NCI-H774 (cell line): ENCODE measurements at places on chromosomes 7 and 10.

- DNase-seq, result no peak
These were observed 163.6 kb downstream of the GNAI1 start for GRCh38 chr7:80298201-80298600.

DNA sequence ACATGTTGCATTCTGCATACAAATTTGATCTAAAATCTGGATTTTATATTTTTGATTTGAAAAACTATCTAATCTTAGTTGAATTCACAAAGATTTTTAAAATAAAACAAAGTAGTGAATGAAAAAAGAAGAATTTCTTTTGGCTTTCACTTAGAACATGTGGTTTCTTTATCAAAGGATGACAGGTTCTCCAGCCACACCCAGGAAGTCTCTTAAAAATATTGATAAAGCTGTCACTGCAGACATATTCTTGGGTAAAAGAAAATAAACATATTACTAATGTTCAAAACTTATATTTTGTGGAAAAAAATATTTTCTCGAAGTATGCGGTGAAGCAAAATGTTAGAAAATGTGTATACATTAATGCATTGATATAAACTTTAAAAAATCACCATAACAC lies 44.3 kb downstream of the ARL4A start:
- no peak for DNase-seq

DNA sequence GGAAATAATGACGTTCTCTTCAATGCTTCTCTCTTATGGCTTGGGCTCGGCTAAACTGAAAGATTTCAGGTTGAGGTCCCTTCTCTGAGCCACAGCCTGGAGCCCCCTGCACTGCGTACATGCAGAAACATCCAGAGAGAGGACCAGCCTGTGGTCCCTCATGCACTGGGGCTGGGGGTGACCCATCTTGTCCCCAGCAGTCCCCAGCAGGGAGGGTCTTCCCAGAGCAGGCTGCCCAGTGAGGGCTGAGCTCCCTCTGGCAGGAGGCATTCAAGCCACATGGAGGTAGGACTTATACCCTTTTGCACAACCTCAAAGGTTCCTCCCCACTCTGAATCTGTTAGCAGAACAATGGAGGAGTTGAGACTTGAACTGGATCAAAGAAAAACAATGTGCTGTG lies 7.4 kb downstream of the GDF10 start:
- no peak for DNase-seq

DNA sequence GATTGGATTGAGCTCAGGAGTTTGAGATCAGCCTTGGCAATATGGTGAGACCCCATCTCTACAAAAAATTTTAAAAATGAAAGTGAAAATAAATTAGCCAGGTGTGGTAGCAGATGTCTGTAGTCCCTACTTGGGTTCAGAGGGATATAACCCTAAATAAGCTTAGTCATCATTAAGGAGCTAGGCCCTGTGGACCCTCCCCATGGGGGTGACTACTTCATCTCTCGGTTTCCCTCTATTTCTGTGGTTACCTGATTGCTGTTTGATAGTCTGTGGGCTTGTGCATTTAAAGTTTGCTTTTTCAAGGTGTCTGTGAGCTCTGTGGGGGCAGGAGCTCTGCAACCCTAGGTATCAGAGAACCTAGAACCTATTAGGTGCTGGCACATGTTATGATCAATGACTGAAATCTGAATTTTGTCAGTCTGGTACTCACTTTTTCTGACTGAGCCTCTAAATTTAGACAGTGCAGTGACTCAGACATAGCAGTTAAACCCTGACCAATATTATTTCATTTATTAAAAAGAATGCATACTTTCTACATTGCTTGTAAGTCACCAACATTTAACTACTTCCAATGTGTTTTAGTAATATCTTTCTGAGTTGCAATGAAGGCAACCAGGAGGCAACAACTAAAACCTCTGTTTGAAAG lies 8.1 kb upstream of the CUZD1 start:
- DNase-seq, result no peak

DNA sequence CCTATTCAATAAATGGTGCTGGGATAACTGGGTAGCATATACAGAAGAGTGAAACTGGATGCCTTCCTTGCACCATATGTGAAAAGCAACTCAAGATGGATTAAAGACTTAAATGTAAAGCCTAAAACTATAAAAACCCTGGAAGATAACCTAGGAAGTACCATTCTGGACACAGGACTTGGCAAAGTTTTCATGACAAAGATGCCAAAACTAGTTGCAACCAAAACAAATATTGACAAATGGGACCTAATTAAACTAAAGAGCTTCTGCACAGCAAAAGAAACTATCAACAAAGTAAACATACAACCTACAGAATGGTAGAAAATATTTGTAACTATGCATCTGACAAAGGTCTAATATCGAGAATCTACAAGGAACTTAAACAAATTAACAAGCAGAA lies 129.1 kb upstream of the CTBP2 start:
- DNase-seq, result no peak

GRCh38 chr7:30503274-30504212 lies 1.1 kb downstream of the GGCT start:
- DNase-seq, result no peak

GRCh38 chr10:46227571-46227935 lies 59.2 kb upstream of the ANTXRL start:
- DNase-seq, result no peak

- DNase-seq, result no peak
These were observed 55.2 kb downstream of the TSPAN15 start for GRCh38 chr10:69506487-69506833.

GRCh38 chr7:30406664-30407425 lies 71.7 kb downstream of the NOD1 start:
- no peak for DNase-seq

GRCh38 chr7:133724694-133725093 lies 402.4 kb upstream of the LRGUK start:
- DNase-seq, result no peak

GRCh38 chr10:23031318-23031717 lies 64.1 kb upstream of the MSRB2 start:
- DNase-seq, result no peak

DNA sequence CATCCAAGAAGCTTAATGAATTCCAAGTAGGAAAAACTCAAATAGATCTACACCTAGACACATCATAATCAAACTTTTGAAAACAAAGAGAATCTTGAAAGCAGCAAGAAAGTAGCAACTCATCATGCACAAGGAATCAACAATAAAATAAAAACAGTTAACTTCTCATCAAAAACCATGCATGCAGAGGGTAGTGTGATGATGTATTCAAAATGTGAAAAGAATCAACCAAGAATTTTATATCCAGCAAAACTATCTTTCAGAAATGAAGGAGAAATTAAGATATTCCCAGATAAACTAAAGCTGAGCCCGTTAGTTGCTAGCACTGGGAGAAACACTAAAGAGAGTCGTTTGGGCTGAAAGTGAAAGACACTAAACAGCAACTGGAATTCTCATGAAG lies 4.3 kb upstream of the PARP12 start:
- DNase-seq, result no peak

- DNase-seq, result no peak
These were observed 81.7 kb downstream of the CACNB2 start for GRCh38 chr10:18221882-18222281.

DNA sequence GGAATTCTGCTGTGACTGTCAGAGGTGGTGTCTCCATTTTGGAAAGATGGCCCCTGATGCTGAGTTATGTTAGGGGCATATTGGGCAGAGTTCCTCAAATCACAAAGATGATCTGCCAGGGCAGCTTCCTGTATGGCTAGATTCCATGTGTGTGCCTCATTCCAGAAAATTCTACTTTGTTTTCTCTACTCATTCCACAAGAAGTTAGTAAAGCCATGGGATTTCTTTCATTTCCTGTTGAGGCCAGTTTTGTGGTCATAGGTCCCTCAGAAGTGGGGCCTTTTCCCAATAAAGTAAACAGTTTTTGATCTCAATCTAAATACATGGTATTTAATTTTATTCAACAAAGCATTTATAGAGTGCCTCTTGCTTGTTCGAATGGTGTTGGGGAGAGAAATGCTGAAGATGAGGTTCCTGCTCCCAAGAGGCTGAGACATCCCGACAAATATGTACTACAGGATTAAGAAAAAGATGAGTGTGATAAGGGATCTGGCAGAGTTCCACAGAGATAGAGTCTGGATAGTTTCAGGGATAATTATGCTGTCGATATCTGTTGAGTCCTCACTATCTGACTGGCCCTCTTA lies 33.0 kb downstream of the MINDY4 start:
- DNase-seq, result no peak

- no peak for DNase-seq
These were observed 91.9 kb upstream of the MBL2 start for GRCh38 chr10:52864201-52865106.

GRCh38 chr10:78194539-78195402 lies 161.1 kb downstream of the RPS24 start:
- no peak for DNase-seq

DNA sequence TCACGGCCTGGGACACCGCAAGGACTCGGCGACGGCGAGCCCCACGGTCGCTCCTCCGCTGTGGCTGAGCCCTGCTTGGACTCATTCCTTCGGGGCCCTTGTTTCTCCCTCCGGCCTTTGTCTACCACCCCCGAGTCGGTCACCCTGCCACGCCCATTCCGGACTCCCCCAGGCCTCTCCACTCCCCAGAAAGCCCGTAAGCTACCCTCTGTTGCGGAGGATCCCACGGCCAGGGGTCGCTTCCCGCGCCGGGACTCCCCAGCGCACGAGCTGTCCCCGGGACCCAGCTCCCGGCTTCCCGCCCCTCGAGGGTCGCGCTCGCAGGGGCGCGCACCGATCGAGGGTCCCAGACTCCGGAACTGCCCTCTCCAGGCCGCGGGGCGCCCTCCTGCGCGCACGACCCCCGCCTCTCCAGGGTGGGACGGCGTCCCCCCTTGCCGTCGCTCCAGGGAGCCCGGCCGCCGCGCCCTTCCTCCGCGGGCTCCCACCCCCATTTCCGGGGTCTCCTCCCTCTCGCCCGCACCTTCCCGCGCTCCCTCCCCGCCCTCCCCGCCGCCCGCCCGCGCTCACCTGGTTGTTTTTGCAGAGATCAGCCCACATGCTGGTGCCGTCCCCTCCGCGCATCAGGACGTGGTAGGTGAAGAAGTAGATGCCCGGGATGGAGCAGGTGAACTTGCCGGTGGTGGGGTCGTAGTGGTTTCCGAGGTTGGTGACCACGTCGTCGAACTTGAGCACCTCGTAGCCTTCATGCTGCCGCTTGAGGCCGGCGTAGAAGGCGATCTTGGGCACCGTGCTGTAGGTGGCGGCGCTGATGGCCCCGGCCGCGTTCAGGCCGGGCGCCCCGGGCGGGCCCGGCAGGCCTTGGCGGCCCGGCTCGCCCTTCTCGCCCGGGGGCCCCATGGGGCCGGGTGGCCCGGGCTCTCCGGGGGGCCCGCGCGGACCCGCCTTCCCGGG lies 1.5 kb downstream of the C1QL3 start:
- no peak for DNase-seq

- DNase-seq, result no peak
These were observed 25.1 kb downstream of the PRKAG2 start for GRCh38 chr7:151851782-151852181.

DNA sequence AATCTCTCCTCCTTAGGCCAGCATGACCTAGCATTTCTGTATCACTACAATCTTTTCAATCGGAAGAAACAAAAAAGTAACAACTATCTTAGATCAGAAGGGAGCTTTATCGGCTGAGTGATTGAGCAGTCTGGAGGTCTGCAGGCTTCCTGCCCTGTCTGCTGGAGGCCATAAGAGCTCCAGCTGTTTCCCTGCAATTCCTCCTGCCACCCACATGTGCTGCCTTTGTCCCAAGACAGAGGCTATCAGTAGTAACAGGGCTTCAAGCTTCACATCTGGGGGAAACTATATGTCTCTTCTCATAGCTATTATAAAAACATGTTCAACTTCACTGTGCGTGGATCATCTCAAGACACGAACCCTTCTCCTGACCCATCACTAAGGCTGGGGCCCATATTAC lies 70.1 kb upstream of the VWC2 start:
- DNase-seq, result no peak

- no peak for DNase-seq
These were observed 53.1 kb downstream of the INPP5A start for GRCh38 chr10:132590752-132591121.

DNA sequence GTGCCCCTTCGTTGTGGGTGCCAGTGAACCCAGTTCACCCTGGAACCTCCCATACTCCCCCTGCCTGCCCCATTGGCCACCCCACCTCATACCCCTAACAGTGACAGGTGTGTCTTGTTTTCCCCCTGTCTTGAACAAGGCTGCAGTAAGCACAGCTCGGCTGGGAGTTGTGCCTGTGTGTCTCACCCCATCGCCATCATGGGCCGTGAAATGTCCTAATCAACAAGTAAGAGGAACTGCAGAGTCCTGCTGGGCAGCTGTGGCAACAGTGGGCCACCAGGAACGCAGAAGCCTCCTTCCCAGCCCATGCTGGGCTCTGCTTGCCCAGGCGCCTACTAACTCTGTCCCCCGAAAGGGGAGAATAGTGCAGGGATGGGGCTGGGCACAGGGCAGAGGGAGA lies 91.6 kb downstream of the C10orf105 start:
- DNase-seq, result no peak

DNA sequence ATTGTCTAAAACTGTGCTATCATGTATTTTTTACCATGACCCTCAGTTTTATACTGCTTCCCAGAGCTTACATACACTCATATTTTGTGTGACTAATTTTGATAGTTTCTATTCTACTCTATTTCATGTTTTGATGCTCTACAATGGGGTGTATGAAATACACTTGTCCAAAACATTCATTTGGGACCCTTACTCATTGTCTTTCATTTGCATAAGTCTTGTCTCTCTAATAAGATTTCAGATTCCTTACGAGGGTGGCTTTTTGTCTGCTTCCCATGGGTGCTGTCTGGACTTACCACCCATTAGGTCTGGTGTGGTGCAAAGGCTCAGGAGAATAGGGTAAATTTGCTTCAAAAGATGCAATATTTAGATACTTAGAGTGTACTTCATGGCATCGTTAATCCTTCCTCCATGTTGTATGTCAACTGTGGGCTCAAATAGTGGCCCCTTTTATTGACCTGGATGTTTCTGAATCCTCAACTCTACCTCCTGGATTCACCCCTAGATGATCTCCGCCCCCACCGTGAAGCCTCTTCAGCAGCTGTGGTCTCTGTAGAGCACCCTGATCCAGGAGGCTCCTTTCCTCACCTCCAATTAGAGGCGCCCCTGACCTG lies 3.6 kb upstream of the GIMAP5 start:
- no peak for DNase-seq

- no peak for DNase-seq
These were observed 126.3 kb upstream of the STARD3NL start for GRCh38 chr7:38051786-38052185.

DNA sequence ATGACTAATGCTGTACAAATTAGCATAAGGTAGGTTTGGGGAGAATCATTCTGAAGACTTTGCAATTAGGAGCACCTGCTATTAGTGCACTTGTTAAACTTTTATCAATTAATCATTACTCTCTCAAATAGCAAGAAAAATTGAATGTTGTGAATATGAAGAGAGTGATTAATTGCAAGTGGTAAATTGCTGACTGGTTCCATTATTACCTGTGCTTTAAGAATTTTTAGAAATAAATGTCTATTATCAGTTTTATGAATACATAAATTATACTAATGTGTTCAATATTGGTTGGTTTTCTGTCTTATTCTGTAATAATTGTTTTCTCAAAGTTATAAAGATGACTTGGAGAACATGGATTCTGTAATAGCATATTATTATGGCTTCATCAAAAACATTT lies 47.3 kb upstream of the TMEM26 start:
- DNase-seq, result no peak
